Stimulated activated CD8-positive, alpha-beta memory T cell treated with anti-CD3 and anti-CD28 coated beads, Interleukin-2, amount 100 ng/mL, for 1 hour (primary cell): ENCODE measurements at places on chromosomes 1 and 21.

GRCh38 chr21:29534448-29534847, 235.7 kb downstream of the BACH1 start:
- no peak for DNase-seq

GRCh38 chr1:182624577-182624976, 20.4 kb upstream of the RGS16 start:
- no peak for DNase-seq

- no peak for DNase-seq
Observed at GRCh38 chr1:234975941-234976860, 152.4 kb downstream of the TOMM20 start.

DNA sequence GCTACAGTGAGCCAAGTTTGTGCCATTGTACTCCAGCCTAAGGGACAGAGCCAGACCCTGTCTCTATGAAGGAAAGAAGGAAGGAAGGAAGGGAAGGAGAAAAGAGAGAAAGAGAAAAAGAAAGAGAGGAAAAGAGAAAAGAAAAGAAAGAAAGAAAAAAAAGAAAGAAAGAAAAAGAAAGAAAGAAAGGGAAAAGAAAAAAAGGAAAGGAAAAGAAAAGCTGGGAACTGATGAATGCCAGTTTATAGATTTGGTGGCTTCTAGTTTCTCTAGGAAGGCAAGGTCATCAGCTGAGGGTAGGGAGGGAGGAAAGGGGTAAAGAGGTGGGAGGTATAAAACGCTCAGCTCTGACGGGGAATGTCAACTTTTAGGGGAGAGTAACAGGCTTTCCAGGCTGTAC, 62.3 kb upstream of the AKT3 start:
- DNase-seq: no peak

- no peak for DNase-seq
Observed at GRCh38 chr1:71068325-71069240, 12.3 kb downstream of the ZRANB2 start.

GRCh38 chr1:96238426-96238825, 483.2 kb upstream of the PTBP2 start:
- DNase-seq: no peak

DNA sequence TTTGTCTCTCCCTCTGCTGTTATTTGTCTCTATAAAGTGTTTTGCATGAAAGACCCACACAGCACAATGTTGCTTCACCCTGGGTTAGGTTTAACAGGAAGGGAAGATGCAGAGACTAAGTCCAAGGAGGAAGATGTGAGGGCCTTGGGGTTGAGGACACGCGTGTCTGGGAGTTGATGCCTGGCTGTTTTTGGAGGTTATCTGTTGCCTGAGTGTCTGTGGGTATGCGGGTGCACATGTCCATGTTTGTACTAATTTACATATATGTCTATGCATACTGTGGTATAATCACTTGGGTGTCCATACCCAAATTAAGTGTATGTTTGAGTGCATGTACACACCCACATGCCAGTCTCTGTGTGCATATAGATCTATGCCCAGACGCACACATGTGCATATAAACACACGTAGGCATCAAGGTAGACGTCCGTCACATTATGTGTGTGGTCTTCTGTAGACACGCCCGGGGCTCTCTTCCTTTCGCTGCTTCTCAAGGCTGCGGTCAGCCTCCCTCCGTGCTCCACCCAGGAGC, 962 bp upstream of the MAN1C1 start:
- no peak for DNase-seq

- no peak for DNase-seq
Observed at GRCh38 chr1:31725134-31725533, 21.3 kb upstream of the COL16A1 start.

DNA sequence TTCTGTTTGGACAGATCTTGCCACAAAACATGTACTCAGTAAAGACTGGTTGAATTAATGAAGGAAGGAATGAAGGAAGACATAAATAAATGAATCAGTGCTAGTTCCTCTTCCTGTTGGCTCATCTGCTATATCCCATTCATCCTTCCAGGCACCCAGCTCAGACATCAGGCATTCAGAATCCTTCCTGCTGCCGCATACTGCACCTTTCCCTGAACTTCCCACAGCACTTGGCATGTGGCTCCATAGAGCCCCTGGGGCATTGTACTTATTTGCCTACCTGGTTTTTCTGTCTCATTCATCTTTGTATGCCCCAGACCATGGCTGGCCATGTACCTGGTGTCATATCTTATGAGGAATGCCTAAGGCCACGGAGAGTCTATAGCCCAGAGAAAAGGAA, 34.4 kb upstream of the ZNF648 start:
- DNase-seq: no peak

DNA sequence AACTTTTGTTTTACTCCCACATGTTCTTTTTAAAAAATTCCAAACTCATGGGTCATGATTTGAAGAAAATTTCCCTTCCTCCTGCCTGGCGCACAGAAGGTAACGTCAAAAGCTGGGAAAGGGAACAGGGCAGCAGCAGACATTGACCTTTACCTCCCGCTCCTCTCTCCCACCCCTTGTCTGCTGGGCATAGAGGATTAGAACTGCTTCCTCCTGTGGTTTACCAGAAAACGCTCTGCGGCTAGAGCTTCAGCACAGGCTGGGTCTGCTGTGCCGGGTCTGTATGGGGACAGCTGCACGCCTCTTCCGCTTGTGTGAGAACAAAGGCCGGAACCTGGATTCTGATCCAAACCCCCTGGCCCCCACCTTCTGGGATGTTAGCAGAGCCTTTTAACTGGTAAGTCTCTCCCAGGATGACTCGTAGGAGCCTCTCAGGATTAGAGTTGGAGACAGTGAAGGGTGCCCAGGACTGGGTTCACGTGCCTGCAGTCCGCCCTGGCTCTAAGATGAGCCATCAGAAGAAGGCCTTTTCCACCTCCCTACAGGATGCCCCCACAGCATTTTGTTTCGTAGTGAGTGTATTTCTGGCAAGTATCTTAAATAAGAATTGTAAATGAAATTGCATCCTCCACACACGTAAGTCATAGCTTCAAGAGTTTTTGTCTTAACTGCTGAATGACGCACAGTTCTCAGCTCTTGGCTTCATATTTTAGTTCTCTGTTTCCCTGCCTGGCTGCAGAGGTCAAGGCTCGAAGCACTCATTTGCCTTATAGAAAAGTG, 5.2 kb downstream of the H6PD start:
- no peak for DNase-seq

DNA sequence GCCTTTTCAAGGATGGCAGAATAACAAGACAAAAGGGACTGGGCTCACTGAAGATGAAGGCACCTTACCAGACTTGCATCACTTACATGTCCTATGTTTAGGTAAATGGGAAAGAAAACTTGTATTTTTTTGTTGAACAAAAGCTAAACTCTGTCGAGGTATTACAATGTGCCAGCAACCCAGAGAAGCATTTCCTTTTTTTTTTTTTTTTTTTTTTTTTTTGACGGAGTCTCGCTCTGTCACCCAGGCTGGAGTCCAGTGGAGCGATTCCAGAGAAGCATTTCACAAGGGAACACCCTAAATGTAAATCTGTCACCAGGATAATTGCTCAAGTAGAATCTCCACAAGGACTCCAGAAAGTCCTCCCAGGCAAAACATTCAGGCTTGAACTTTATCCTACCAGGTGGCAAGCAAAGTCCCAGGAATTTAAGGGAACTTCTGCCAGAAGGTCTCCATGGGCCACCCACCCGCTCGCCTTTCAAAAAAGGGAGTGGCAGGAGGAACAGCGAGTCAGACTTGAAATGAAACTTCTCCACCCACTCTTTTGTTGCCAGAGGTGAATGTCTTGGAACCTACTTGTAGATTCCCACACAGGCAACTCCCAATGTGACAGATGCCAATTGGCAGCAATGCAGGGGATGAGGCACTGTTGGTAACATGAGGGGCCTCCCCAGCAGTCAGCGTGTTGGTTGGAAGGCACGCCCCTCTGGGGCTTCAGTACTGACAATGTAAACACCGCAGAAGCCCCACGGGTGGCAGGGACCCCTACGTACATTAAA, 125.0 kb downstream of the TIAM1 start:
- no peak for DNase-seq

- DNase-seq: no peak
Observed at GRCh38 chr21:45030682-45031570, 43.5 kb upstream of the ADARB1 start.

GRCh38 chr1:99247199-99247598, 17.1 kb upstream of the PLPPR4 start:
- no peak for DNase-seq

DNA sequence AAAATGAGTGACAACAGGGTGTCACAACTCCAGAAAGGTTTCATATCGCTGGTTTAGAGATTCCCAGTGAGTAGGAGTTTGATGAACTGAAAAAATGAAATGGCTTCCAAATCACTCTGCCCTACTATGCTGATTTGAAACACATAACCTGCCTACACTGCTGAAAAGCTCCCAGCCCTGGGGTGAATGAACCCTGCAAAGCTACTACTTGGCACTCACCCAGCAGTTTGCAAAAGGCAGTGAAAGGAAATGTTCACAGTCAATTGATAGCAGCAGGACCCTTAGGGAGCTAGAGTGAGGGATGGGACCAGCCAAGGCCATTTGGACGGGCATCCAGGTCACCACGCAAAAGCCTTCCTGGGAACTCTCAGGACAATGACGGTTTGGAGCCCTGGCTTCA, 44.4 kb upstream of the SRP9 start:
- no peak for DNase-seq

DNA sequence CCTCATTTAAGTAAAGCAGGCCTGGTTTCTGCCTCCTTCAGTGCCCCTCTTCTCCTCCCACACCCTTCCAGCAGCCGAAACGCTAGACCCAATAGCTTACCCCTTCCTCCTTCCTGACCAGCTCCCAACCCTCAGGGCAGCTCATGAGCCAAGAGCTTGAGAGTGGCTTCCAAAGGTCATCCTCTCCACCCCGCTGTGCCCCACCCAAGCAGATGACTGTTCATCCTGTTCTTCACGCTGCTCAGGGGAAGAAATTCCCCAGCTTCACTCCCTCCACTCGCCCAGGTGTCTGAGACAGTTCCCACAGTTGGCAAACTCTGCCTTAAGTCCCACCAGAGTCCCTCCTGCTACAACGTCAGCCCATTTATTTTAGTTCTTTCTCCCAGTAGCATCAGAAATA, 23.4 kb downstream of the ARHGEF19 start:
- no peak for DNase-seq

- no peak for DNase-seq
Observed at GRCh38 chr1:33394770-33395169, 36.1 kb downstream of the PHC2 start.

GRCh38 chr21:15140321-15141019, 75.7 kb upstream of the NRIP1 start:
- DNase-seq: no peak

- DNase-seq: no peak
Observed at GRCh38 chr1:212794561-212795014, 2.9 kb downstream of the TATDN3 start.

- no peak for DNase-seq
Observed at GRCh38 chr1:82731216-82731615, 930.5 kb downstream of the ADGRL2 start.

DNA sequence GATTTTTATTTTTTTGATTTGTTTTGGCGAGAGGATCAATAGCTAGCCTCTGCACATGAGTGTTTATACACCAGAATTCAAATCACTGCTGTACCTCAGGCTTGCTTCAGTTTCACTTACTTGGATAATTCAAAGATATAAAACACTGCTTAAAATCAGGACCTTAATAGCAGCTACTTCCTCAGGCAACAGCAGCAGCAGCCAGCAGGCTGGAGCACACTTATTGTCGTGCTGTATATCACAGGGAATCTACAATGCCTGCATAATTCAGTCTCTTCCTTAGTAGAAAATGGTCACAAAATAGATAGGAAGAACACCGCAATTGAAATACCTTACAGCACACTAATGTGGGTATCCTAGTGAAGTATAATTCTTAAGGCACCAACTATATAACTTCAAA, 497.3 kb downstream of the NEGR1 start:
- no peak for DNase-seq

- no peak for DNase-seq
Observed at GRCh38 chr1:223030871-223031400, 112.1 kb downstream of the TLR5 start.

DNA sequence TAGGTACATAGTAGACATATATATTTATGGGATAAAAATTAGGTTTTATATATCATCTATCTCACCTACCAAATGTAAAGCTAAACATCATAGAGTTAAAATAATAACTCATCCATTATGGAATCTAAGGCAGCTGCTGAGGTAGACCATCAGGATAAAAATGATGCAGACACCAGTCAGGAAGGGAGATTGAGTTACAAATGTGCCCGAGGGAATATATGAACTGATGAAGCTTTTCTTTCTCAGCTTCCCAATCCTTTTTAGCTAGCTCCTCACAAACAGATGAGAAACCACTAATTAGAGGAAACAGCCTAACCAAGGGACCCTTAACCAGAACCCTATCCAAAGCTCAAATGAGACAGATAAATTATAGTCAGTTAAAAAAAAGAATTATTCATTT, 20.9 kb downstream of the TTLL7 start:
- no peak for DNase-seq

DNA sequence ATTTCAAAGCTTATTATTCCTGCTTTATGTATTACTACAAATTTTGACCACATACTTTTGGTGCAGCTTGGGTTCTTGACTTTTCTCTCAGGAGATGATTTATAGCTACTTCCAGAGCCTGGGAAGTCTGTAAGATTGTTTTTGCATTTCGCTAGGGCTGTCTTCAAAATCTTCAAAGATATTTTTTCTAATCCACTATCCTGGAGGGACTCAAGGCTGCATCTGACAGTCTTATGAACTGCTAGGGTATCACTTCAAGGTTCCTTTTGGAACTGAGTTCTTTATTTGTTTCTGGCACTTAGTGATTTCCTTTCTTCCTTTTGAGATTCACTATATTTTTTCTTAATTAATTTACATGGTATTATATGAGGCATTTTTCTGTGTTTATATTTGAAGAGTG, 90.0 kb upstream of the LYPLAL1 start:
- no peak for DNase-seq

GRCh38 chr21:34522284-34522683, 10.3 kb upstream of the KCNE1 start:
- no peak for DNase-seq

DNA sequence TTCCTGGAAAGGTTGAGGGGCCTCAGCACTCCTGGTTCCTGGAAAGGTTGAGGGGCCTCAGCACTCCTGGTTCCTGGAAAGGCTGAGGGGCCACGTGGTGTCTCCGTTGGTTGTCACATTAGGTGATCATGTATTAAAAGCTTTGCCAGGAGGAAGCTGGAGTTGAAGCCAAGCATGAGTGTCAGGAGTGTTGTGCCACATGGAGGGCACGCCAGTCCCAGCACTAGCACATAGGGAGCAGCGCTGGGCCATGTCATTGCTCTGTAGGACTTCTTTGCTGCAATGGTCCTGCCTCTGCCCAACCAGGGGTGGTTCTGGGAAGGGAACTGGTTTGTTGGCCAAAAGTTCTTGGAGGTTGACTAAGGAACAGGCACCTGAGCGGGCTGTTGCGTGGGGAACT, 13.3 kb downstream of the ATP5PO start:
- DNase-seq: no peak

- DNase-seq: no peak
Observed at GRCh38 chr1:2617971-2618470, 14.8 kb downstream of the MMEL1 start.

GRCh38 chr1:68112835-68113243, 62.4 kb upstream of the DIRAS3 start:
- no peak for DNase-seq

- DNase-seq: no peak
Observed at GRCh38 chr1:4017636-4018365, 117.7 kb upstream of the C1orf174 start.

- no peak for DNase-seq
Observed at GRCh38 chr1:181817091-181817490, 244.4 kb downstream of the ZNF648 start.

GRCh38 chr1:41698916-41699860, 214.7 kb upstream of the EDN2 start:
- no peak for DNase-seq

- no peak for DNase-seq
Observed at GRCh38 chr1:84742653-84743052, 52.4 kb upstream of the SSX2IP start.
